ENCODE measurements at places on chromosomes 6 and 20.

DNA sequence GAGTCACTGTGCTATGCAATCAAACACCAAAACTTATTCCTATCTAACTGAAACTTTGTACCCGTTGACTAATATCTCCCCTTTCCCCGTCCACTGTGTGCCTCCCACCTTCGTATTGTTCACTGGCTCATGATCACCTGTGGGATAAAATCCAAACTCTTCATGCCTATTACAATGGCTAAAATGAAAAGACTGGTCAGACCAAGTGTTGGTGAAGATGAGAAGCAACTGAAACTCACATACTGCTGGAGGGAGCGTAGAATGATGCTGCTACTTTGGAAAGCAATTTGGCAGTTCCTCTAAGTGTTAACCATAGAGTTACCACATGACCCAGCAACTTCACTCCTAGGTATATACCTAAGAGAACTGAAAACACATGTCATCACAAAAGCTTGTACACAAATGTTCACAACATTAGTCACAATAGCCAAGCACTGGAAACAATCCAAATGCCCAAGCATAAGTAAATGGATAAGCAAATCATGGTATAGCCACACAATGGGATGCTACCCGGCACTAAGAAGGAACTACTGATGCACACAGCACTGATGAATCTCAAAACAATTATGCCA, 13.1 kb downstream of the RPS10 start:
- no peak for DNase-seq

DNA sequence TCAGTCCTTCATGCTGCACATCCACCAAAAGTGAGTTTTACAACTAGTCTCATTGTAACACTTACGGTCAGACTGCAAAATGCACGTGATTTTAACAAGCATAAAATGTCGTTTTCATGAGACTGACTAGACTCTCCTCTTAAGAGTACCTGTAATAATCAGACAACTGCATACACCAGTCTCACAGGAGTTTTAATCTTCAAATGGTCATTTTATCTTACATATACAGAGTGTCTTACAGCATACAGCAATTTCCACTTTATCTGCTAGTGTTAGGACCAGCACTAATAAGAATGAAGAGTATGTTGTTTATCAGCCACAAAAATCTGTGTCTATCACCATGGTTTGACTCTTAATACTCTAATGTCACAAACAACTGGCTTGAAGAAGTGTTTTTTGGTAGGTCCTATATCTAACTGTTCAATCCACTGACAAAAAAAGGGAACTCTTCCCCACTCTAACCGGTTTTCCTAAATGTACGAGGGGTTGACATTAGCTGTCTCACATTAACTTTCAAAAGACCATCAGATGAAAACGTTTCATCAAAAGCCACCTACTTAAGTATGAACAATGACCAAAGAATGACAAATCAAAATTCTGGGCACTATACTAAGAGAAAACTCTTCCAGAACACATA, 1.5 kb upstream of the ASF1A start:
- DNase-seq, result no peak

- no peak for DNase-seq
These were observed 121.0 kb downstream of the TRDN start for GRCh38 chr6:123515715-123516114.

DNA sequence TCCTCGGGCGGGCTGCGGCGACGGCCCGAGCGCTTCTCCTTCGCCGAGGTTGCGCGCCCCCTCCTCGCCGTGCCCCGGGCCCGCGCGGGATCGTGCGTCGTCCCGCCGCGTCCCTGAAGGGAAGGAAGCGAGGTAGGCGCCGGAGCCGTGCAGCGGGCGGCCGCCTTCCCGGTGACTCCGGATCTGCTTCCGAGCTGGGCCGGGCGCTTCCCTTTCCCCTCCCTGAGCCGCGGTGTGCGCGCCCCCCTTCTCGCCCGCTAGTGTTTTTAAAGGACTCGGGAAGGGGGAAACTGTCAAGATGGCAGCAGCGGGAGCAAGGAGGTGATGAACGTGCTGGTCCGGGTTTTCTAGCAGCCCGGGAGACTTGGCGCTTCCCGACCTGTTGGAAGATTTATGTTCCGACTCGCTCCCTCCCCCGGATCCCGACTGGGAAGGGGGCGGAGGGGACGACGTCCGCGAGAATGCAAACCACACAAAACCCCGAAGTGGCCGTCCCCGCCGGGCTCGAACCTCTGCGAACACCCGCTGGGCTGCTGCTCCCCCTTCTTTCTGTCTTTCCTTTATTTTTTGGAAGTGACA, 744 bp upstream of the FOXO3 start:
- DNase-seq, result peak; percentile 13

DNA sequence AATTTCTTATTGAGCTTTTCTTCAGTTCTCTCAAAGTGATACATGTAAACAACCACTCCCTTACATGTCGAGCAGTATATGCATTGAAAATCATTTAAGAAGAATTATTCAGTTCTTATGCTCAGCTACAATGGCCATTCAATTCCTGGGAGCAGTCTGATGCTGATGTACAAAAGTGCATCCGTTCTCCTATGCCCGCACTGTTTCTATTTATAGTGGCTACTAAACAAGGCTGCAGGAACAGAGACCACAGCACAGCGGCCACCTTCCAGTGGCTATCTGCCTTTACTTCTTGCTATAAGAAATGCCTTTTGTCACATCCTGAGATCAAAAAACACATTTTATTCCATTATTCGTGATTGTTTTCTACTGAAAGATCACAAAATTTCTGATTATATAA, 82.2 kb downstream of the FHL5 start:
- no peak for DNase-seq

GRCh38 chr6:44367681-44368080, 19.8 kb upstream of the CDC5L start:
- no peak for DNase-seq

DNA sequence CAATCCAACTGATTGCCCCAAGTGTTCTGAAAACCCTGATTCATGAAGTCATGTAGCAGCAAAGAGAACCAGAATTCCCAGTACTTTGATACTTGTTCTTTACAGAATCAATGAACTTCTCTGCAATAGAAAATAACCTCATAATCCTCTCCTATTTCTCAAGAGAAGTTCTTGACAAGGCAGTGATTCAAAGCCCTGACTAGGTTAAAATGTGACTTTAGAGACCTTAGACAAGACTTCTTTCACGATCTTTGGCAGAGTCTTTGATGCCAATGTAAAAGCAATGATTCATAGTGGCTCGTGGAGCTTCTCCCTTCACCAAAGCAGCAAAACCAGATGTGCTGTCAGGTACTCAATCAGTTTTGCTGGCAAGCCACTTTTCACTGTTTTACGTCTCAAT, 95.2 kb downstream of the CDK19 start:
- DNase-seq, result no peak

GRCh38 chr6:117985916-117986315, 78.9 kb downstream of the SLC35F1 start:
- no peak for DNase-seq

GRCh38 chr20:63738687-63739129, 868 bp upstream of the SLC2A4RG start:
- peak; percentile 33 for DNase-seq
